ENCODE measurements at places on chromosomes 16 and 17.

DNA sequence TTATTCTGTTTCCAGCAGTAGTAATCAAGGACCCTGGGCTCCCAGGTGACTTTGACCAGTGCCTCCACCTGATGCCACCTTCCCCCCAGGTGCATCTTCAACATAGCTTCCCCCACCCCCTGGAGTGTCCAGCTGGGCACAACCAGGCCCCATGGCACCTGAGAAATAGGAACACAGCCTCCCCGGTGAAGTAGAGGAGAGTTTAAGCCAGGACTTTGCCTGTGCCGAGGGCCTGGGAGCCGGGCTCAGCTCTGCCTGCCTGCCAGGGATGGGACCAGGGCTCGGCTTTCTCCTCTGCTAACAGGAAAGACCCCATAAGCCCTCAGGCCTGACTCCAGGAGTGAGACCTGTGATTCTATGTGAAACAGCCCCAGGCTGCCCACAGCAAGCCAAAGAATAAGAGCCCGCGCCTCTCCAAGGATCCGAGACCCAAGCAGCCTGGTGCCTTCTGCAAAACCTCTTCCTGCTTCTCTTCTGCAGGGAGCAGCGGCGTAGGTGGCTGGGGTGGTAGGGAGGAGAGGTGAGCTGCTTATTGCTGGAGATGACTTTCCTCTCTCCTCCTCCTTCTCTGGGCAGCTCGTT is 16.4 kb upstream of the RBFOX3 start:
- DNase-seq, result no peak

- no peak for DNase-seq
Measured at GRCh38 chr17:67178555-67178954, 66.4 kb downstream of the HELZ start.

DNA sequence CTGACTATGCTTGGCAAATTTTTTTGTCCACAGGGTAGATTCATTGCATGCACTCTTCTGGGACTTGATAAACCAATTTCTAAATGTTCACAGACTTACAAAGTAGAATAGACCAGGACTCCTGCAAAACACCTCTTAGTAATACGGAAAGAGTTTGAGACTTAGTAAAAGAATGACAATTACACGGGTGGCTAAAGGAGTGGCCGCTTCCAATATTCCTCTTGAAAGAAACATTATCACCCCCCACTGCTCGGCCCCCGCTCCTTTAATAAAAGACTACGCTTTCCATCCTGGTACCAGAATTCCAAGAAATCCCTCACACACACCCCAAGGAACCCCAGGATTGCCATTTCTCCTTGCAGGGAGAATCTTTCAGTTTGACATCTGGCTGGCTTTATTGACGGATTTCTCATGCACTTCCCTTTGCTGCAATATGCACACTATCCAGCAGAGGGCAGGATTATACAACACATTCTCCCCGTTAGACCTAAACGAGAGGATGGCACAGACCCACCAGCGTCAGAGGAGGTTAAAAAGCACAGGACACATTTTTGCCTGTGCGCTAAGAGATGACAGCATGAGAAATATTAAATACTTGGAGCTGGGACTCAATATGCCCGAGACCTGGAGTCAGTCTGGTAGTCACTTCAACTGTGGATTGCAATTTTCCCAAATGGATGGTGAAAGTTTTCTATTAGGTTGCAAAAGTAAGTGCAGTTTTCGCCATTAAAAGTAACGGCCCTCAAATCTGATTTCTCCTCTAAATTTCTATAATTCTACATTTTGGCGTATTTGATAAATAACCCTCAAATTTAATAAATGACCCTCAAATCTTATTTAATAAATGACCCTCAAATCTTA is 46.6 kb upstream of the NUDT7 start:
- DNase-seq, result peak; percentile 29

GRCh38 chr17:80372456-80372855 is 42.5 kb upstream of the ENDOV start:
- DNase-seq, result no peak

- no peak for DNase-seq
Measured at GRCh38 chr16:14125000-14125681, 54.0 kb downstream of the MRTFB start.

DNA sequence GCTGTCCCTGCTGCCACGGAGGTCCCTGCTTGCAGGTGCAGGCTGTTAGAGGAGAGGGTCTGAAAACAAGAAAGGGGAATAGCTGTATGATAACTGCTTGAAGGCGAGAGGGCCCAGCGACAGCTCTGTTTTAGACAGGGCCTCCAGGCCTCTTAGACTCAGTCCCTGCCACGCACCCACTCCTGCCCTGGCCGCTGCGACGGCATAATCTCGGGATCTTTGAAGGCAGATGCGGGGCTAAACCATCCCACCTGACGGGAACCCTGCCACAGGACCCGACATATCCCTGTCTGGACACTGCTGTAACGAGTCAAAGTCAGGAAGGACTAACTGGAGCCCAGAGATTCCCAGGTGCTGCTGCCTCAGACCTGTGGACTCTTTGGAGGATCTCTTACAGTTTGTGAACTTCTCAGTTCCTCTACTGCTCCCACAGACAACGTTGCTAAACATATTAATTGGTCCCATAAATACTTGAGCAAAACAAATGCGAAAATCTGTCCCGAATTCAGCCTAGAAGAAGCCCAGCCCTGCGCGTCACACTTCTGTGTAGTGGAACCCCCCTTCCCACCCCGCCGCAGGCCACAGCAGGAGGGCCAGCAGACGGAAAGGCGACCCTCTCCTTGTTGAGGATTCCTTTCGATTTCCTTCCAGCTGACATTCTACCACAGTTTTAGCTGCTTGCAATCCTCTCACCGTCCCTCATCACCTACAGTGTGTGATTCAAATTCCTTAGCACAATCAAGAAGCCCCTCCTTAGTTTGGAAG is 998 bp upstream of the TMEM11 start:
- no peak for DNase-seq

DNA sequence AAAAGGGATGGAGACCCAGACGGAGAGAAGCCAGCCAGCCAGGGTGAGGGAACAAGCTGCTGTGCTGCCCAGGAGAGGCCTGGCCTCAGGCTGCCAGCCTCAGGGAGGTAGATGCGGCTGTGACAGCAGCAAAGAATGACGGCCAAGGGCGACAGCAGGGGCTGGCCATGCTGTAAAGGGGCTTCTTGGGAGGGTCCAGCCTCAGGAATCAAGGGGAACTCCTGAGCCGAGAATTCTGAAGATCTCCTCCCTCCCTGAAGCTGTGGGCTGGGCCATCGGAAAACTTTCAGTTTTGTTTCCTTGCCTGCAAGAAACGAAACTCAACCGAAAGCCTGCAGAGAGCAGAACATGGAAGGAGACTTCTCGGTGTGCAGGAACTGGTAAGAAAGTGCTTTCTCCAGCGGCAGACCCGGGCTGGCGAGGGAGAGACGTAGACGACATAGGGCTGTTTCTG is at the start of gene XAF1:
Gene XAF1 (plus strand): TSS at position 316 of the 454 bp plus-strand sequence. CDS start 33 bp downstream, at position 349.
- DNase-seq, result no peak

DNA sequence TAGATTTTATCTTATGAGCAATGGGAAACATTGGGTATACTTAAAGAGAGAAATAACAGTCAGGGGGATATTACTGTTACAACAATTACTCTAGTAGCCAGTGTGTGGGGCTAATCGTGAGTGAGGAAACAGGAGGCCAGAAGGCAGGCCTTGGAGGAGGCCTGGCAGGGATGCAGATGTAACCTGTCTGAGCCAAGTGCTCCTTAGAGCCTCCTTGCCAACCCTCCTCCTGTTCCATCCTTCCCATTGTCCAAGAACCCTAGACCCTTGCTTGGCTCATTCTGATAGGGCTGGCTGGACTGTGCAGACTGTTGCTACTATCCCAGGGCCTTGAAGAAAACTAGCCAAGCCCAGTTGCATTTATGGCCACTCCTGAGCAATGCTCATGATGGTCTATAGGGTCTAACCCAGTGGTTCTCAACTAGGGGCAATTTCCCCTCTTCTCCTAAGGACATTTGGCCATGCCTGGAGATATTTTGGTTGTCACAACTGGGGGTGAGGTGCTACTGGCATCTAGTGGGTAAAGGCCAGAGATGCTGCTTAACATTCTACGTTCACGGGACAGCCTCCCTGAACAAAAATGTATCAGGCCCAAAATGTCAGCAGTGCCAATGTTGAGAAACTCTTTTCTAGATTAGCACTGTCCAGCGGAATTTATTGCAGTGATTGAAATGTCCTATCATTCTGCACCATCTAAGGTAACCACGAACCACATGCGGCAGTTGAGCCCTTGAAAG is 24.4 kb upstream of the WSCD1 start:
- DNase-seq, result no peak

DNA sequence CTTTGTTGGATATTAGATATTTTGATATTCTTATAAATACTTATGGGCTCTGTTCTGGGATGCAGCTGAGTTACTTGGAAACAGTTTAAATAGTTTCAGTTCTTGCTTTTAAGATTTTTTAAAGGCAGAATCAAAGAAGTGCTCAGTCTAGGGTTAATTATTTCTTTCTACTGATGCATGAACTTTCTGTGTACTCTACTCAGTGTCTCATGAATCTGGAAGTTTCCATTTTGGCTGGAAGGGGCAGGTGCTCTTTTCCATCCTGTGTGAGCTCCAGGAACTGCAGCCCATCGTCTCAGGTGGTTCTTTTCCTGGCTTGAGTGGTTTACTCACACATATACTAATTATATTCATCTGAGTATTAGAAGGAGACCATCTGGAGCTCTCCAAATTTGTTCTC is 61.1 kb upstream of the CPHXL start:
- DNase-seq, result no peak

GRCh38 chr17:15663176-15663575 is 20.9 kb downstream of the TRIM16 start:
- no peak for DNase-seq

DNA sequence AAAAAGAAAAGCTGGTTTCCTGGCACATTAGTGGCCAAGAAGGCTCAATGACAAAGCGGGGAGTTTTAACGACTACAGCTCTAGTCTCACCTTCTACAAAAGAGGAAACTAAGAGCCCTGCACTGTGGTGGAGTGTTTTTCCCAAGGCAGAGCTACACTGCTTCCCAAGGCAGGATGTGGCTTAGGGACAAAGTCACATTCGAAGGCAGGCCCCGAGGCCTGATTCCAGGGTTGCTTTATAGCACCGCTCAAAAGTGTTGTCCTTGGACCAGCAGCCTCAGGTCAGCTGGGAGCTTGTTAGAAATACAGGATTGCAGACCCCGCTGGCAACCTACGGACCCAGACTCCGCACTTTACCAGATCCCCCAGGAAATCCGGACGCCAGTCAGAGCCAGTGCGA is 23.8 kb downstream of the TMEM92 start:
- no peak for DNase-seq

DNA sequence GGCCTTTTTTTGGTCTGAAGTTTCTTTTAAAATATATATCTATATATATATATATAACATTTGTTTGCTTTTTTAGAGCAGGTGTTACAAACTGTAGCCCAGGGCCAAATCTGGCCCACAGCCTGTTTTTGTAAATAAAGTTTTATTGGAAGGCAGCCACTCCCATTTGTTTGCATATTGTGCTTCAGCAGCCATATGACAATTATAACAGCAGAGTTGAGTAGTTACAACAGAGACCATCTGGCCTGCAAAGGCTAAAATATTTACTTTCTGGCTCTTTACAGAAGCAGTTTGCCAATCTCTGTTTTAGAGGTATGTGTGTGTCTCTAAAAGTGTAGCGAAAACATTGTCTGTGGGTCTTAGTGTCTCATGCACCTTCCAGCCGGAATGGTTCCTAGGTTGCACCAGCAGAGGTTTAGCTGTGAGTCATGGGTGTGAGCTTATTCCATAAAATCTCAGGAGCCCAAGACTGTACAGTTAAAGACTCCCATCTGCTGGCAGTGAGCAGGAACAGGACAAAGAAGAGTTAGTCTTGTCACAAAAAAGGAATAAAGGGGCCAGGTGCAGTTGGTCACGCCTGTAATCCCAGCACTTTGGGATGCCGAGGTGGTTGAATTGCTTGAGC is 23.8 kb downstream of the LCMT1 start:
- no peak for DNase-seq

- DNase-seq, result no peak
Measured at GRCh38 chr17:65742403-65743307, 181.2 kb upstream of the AXIN2 start.

- no peak for DNase-seq
Measured at GRCh38 chr17:65092262-65092661, 35.7 kb upstream of the GNA13 start.
